ENCODE measurements at places on chromosomes 5 and 9. TPM values are rescaled to one million over a fixed set of nuclear protein-coding genes. Genes with fewer than 3 reads are reported as not detected.

The PDCD1LG2 gene
- 10.1 TPM for total RNA-seq

The PLAC8L1 gene
- not detected for total RNA-seq

The GABRA1 gene
- not detected for total RNA-seq

The CFAP90 gene
- not detected for total RNA-seq

The PLEKHG4B gene
- under 0.01 TPM for total RNA-seq

Data from uterine smooth muscle cell (primary cell).